ENCODE measurements at places on chromosomes 11 and 22.

- no peak for DNase-seq
These were observed 20.2 kb downstream of the CLTCL1 start for GRCh38 chr22:19271273-19271855.

DNA sequence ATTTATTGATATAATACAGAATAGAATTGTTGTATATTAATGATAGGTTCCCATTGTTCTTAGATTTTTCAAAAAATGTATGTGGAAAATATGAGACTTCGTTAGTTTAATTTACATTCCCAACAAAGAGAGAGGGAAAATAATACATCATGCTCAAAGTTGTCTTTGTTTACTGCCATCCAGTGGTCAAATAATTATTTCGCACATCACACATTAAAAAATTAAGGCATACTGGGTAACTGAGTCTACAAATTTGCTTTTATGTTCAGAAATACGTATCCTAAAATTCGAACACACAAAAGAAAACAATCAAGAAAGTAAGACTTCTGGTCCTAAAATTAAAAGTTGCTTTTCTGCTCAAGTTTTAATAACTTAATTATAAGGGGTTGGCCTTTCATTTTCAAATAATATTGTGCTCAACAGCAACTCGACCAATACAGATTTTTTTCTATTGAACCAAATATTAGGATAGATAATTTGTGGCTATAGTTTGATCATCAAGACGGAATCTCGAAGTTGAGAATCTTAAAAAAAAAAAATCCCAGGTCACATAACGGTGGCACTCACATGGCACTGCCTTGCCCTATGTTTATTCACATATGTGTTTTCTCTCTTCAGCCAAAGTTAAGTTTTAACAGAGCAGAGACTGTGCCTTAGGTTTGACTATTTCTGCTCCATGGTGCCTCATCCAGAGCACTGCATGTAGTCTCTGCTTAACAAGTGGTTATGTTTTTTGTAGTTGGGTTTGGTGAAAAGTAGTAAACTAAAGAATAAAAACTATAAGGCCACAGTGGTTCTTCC is 12.3 kb downstream of the PDGFD start:
- DNase-seq, result no peak

DNA sequence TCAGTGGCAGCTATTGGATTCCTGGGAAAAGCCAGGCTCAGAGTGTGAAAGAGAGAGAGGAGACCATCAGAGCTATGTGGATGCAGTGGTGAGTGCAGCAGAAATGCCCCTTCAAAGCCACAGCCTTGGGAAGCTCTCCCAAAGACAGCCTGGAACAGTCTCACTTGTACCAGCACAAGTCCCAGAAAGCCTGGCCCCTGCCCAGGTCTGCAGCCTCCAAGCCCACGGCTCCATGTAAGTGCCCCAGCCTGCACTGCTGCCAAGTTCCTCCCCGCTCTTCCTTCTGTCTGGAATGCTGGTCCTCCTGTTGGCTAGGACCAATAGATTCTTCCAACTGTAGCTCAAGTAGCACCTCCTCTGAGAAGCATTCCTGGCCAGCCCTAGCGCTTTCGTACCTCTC is 539.7 kb downstream of the MIAT start:
- peak; percentile 27 for DNase-seq

- no peak for DNase-seq
These were observed 265.9 kb upstream of the MPPED2 start for GRCh38 chr11:30852091-30852490.

DNA sequence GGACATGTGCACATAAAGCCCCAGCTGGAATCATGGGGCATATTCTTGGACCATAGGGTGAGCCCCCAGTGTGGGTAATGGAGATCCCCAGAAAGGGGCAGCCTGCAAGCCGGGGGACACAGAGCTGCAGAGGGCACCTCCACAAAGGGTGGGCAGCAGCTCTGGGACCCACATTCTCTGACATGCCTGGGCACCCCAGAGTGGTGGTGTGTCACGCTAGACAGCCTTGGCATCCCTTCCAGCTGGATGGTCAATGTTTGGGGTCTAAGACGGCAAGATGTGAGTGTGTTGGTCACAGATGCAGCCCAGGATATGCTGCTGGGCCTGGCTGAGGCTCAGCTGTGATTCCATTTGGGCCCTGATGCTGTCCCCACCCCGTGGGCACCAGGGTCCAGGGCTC is 9.7 kb downstream of the ADORA2A start:
- no peak for DNase-seq

DNA sequence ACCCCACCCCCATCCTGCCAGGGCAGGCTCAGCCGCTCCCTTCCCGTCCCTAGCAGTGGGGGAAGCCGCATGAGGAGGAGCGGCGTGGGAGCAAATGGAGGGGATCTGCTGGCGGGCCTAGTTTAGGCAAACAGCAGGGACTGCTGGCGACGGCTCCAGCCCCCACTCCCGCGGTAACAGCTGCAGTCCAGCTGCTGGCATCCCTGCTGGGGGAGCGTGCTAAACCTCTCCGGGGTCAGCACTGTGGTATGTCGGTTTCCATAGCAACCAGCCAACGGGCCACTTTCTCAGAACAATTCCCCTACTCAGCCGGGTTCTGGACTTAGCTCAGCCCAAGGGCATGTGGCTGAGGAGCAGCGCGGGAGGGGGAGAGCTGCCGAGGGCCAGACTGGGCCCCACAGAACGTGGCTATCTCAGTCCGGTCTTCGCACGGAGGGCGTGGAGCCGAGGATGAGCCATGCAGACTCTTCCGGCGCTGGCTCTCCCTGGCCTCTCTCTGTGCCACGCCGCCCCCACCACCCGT is 98.8 kb downstream of the PKNOX2 start:
- no peak for DNase-seq

DNA sequence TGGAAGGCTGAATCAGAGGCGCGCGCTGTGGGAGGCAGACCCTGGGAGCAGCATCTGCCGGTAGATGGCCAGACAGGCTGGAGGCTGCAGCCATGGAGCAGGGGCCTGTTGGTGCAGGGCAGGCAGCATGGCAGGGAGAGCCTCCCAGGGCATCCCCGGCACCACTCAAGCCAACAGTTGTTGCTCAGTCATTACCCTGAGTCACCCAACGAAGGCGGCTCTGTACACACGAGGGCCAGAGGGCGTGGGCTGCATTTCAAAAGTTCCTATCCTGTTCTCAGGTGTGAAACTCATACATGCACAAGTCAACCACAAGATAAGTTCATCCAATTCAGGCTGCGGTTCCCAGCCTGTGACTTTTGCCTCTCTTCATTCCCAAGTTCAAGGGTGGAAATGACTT is 2.6 kb downstream of the ANO1 start:
- no peak for DNase-seq

- no peak for DNase-seq
These were observed 40.6 kb upstream of the DEUP1 start for GRCh38 chr11:93289782-93290463.

- no peak for DNase-seq
These were observed 69.1 kb upstream of the B3GAT1 start for GRCh38 chr11:134481135-134481534.

- no peak for DNase-seq
These were observed 4.2 kb upstream of the C11orf86 start for GRCh38 chr11:66970807-66971442.

GRCh38 chr11:19614370-19614940 is 98.2 kb upstream of the NAV2 start:
- no peak for DNase-seq
